GF-D8 (cell line): ENCODE measurements at places on chromosomes 11 and 22.

DNA sequence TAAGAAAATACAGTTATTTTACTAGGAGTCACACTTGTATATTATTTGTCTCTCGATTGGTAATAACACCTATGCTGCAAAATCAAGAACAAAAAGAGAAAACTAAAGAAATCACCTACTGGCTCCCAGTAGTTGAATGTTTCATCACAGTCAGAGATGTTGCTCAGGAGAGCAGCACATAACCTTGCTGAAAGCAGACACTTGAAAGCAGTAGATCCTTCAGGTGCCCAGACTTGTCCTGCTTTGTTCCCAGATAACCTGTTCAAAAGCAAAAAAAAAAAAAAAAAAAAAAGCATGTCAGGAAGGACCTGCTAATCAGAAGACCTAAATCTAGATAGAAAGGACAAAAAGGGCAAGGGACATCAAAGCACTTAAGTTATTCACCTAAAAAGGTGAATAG is 1.3 kb downstream of the ALG9 start:
- no peak for DNase-seq

GRCh38 chr11:62444236-62444833 is 25.5 kb downstream of the SCGB1A1 start:
- DNase-seq = no peak

DNA sequence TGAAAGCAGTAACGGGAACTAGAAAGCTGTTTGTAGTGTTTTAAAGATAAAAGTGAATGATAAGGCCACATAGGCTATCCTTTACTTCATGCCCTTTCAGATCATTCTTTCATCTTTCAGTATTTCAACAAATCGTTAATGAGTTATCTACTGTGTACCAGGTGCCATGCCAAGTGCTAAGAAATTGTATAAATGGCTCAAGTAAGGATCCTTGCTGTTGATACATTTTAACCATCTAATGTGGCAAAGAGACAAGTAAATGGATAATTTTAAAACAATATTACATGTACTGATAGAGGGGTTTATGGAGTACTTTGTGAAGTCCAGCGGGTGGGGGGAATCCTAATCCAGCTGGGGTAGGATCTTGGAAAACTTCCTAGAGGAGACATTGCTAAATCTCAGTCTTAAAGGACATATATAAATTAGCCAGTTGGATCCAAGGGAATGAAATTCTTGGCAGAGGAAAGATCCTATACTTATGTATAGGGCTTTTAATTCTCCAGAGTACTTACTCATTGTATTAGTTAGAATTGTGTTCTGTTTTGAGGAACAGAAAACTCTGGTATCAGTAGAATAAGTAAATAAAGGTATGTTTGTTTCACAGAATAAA is 119.4 kb downstream of the TRIM44 start:
- DNase-seq = no peak

DNA sequence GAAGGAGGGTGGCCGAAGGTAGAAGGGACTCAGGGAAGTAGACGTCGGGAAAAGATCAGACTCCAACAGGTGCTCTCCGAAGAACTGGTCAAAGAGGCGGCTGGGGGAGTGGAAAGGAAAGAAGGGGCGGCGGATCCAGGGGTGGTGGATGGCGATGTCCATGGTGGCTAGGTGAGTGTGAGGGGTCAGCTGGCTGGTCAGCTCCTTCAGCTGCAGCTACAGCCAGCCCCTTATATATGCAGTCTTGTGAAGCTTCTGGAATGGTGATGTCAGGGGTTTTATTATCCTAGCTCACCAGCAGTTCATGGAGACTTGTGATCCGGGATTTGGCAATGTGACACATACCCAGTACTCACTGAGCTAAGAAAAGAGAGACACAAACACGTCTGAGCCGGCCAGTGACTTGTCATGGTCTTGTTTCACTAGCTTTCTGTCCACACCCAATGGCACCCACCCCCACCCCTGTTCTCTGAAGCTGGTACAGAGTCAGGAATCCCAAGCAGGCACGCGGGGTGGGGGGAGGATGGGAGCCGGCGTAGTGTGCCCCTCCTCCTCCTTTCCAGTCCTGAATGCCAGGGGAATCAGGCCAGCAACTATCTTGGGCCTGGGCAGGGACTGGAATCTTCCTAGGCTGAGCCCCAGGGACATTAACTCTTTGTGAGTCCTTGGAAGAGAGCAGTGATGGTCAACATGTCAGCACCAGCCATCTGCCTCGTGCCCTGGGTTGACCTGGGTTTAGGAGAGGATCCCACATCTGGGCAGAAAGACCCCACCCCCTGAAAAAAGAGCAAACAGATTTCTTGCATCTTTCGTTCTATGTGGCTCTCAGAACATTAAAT is at the start of gene CRYAB:
Gene CRYAB (minus strand): TSS at position 208 of the 839 bp plus-strand sequence. CDS start 46 bp downstream, at position 162.
- no peak for DNase-seq

GRCh38 chr22:26642465-26643417 is 14.6 kb upstream of the MIAT start:
- peak; percentile 14 for DNase-seq

DNA sequence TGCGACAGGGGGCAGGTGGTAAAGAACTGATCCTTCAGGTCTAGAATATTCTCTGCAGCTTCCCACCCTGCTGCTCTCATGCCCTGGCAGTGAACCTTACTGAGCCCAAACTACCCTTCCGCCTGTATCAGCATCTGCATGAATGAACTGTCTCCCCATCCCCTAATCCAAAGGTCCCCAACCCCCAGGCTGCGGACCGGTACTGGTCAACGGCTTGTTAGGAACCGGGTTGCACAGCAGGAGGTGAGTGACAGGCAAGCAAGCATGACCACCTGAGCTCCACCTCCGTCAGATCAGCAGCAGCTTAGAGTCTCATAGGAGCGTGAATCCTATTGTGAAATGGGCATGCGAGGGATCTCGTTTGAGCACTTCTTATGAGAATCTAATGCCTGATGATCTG is 58.2 kb upstream of the LMO1 start:
- DNase-seq = no peak

DNA sequence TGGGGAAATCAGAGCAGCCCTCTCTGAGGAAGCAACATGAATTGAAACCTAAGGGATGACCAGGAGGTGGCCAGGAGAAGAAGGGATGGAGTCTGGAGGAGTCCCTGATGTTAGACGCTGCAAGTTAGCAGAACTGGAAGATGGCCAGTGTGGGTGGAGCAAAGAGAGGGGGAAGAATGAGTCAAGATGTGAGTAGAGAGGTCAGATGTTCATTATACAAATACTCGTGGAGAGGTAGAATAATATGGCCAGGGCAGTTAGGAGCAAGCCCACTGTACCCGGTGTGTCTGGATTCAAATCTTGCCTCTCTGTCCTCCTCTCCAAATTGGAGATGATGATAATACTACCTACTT is 242.0 kb downstream of the TENM4 start:
- no peak for DNase-seq

DNA sequence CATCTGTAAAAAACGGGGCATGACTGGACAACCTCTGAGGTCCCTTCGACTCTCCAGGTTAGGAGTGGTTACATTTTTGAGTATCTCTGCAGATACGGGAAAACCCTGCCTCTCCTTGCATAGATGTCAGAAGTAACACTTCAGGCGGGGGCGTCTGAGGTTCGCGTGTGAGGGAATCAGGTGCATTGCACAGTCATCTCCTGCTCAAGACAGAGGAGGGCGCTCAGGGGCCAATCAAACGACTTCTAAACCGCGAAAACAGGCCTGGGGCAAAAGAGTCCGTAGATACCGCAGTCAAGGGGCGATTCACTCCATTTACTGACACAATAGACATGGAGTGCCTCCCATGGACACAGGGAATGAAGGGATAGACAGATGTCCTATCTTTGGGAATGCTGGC is 31.7 kb downstream of the KIRREL3 start:
- no peak for DNase-seq

- peak; percentile 71 for DNase-seq
Measured at GRCh38 chr11:113876074-113876797, 864 bp upstream of the USP28 start.

GRCh38 chr11:116173941-116174911 is 598.6 kb downstream of the BUD13 start:
- DNase-seq = no peak

DNA sequence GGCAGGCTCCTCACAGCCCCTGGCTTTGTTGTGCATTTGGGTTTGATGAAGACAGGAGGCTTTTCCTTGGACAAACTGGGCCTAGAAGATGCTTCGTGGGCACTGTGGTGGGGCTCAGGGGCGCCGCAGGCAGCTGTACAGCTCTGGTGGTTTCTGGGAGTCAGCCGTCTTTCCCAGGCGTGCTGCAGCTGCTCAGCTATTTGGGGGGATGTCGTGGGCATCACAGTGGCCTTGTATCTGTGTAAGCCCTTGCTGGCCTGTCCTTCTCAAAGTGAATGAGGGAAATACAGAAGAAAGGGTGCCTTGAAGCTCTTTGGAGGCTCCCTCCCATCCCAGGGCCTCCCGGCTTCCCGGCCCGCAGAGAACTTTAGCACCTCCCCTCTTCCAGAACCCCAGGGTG is 89.5 kb downstream of the TBC1D22A start:
- no peak for DNase-seq

DNA sequence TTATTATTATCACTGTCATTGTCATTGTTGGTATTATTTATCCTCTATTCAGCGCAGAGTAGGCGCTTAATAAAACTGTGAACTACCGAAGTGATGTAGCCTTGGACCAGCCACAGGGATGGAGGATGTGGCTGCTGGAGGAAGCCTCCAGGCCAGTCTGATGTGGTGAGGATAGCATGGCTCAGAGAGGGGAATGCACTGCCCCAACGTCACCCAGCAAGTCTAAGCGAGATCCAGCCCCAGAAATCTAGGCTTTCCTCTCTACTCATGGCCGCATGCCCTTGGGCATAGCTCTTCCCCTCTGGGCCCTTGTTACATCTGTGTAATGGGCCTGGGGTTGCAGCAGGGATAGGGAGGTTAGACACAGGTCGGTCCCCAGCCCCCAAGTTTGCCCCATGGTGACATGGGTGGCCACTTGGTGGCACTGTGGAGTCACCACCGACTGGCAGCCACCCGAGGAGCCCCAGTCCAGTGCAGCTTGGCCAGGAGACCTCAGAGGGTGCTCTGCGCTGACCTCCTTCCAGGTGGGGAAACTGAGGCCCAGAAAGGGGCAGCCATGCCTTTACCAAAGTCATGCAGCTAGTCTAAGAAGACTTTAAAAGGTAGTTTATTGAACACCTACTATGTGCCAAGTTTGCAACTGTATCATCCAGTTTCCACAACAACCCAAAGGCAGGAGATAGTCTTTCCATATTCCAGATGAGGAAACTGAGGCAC is 395.7 kb downstream of the MN1 start:
- DNase-seq = no peak

- no peak for DNase-seq
Measured at GRCh38 chr22:32444068-32444467, 20.2 kb downstream of the BPIFC start.

- no peak for DNase-seq
Measured at GRCh38 chr11:8251616-8252295, 11.9 kb downstream of the LMO1 start.

DNA sequence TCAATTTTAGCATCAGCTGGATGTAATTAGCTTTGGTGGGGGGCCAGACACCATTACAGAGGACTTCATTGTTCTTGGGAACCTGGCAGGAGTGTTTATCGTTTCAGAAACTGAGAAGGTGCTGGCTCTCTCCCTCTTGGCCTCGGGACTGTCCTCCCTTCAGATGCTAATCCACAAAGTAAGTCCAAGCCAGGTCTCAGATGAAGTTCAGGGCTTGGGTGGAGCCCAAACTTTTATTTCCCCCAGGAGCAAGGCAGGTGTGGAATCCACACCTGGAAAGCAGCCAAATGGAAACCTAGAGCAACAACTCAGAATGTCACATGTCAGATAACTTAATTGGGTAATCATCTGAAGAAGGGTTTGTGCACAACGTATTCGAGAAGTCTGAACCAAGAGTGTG is 119.2 kb downstream of the ME3 start:
- no peak for DNase-seq

DNA sequence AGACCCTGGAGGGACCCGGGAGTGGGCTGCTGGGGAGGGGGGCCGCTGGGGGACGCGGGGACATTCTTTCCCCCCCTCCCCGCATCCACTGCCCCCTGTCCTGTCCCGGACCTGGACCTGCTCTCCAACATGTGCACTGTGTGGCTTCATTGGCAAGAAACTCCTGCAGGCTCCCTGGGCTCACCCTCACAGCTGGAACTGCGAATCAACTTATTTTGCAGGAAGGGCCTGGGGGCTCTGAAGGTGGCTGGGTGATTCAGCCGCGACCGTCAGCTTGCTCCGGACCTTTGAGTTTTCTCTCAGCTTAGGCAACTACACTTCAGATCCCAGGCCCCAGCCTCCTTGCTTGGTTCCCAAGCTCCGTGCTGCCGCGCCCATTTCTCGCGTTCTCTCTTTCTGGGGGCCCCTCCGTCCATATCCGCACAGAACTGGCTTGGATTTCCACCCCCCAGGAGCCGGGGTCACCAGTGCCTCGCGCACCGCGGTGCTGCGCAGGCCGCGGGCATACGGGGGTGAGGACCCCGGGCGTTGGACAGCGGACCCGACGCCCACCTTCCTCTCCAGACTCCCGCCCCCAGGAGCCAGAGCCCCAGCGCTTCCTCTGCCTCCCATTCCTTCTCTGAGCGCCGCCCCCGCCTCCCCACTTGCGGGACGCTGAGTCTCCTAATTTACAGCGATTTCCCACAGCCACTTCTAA is 471 bp upstream of the AHNAK start:
- no peak for DNase-seq

GRCh38 chr11:74849525-74850391 is 99.1 kb downstream of the XRRA1 start:
- DNase-seq = no peak

DNA sequence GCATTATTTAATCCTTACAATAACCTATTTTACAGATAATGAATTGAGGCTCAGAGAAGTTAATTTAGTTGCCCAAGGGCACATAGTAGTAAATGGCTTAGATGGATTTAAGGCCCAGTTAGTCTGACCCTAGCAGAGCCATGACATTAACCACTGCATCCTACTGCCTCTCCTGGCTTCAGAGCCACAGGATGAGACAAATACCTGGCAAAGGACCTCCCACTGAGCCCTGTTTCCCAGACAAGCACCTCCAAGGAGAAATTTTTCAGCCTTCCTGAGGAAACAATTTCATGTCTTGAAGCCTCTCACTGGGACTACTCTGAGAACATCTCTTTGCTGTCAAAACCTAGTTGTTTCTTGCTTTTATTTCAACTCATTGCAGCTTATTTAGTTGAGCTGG is 28.4 kb downstream of the IZUMO1R start:
- no peak for DNase-seq

- DNase-seq = no peak
Measured at GRCh38 chr11:68615657-68616056, 68.7 kb upstream of the GAL start.

DNA sequence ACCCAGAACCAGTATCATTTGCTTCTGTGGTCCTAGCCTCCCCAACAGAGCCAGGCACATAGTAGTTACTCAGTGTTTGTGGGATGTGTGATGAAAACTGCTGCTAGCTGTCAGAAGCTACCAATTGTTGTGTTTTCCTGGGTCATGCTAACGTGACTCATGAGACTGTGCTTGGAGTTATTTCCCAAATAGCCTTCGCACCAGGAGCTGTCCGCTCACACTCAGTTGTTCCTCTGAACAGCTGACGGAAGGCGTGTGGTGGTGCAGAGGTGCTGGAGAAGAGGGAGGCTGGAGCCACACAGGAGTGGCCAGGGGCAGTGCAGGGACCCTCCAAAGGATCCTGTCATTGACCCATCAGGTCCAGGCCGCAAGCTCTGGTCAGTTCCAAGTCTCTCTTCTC is 53.9 kb upstream of the TBCEL start:
- DNase-seq = no peak

GRCh38 chr11:83257761-83258168 is 28.4 kb downstream of the CCDC90B start:
- DNase-seq = no peak
